Fibroblast of lung (primary cell): ENCODE measurements at places on chromosomes 6 and 20. TPM values are rescaled to one million over a fixed set of nuclear protein-coding genes. Genes with fewer than 3 reads are reported as not detected.

Gene GPSM3
- 1.3 and 2.3 TPM in 2 replicates for total RNA-seq

Gene EFCAB8
- under 0.01 and 0.26 TPM in 2 replicates for total RNA-seq

Gene GMPR
- total RNA-seq, result 7.2 and 13.2 TPM in 2 replicates

Gene SLC35B3
- 18.2 and 19.0 TPM in 2 replicates for total RNA-seq

Gene FAM162B
- total RNA-seq, result 13.1 and 16.2 TPM in 2 replicates

Gene MPC1
- total RNA-seq, result 16.4 and 19.3 TPM in 2 replicates

Gene TXLNB
- 1.2 and 1.5 TPM in 2 replicates for total RNA-seq

Gene DEFB129
- total RNA-seq, result not detected in 2 replicates

Gene PBX2
- 23.6 and 35.0 TPM in 2 replicates for total RNA-seq

Gene DPPA5
- total RNA-seq, result not detected in 2 replicates

Gene KHDRBS2
- not detected in 2 replicates for total RNA-seq

Gene ECT2L
- total RNA-seq, result under 0.01 and 0.17 TPM in 2 replicates

Gene GLP1R
- total RNA-seq, result not detected in 2 replicates

Gene DNAH8
- under 0.01 TPM in 2 replicates for total RNA-seq

Gene SPDEF
- under 0.01 TPM in 2 replicates for total RNA-seq

Gene ELOVL4
- total RNA-seq, result 4.6 and 6.4 TPM in 2 replicates

Gene LIN28B
- total RNA-seq, result not detected in 2 replicates

Gene HLA-DRB1
- total RNA-seq, result under 0.01 and 0.26 TPM in 2 replicates

Gene FUT9
- total RNA-seq, result not detected in 2 replicates

Gene SMIM29
- 26.5 and 36.3 TPM in 2 replicates for total RNA-seq

Gene CFAP61
- 0.26 TPM in 1 of 2 replicates, not detected in the other for total RNA-seq

Gene ZNF512B
- total RNA-seq, result 6.4 and 8.4 TPM in 2 replicates

Gene GTF3C6
- 44.3 and 47.3 TPM in 2 replicates for total RNA-seq
